Omental fat pad (tissue), 4 donors: ENCODE measurements at places on chromosomes 7 and 10. TPM values are rescaled to one million over a fixed set of nuclear protein-coding genes. Genes with fewer than 3 reads are reported as not detected.

GRCh38 chr10:89281606-89282395 is 20.0 kb upstream of the IFIT2 start:
- no peak for DNase-seq

- no peak for DNase-seq
Observed at GRCh38 chr7:54843841-54844355, 84.9 kb upstream of the SEC61G start.

DNA sequence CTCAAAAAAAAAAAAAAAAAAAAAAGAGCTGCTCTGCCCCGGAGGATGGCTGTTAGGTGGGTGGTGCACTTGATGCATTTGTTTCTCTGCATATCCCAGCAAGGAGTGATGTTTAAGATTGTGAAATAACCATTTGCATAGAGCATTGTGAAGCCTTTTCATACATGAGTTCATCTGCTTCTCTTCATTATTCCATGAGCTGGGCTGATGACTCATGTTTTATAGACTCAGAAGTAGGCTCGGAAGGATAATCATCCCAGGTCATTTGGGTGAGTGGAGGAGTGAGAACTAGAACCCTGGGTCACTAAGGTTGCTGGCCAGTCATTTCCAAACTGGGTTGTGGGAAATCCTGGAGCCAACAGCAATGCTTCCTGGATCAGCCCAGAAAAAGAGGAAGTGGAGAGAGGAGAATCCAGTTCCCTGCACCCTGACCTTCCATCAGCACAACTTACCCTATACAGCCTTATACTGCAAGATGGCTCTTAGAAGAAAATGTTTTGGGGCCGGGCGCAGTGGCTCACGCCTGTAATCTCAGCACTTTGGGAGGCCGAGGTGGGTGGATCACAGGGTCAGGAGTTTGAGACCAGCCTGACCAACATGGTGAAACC is 45.3 kb downstream of the TACC2 start:
- DNase-seq, result no peak

- DNase-seq, result no peak
Observed at GRCh38 chr7:15885678-15886077, 199.2 kb upstream of the MEOX2 start.

The TMEM140 gene
- 85.1 TPM for total RNA-seq

GRCh38 chr10:49621561-49621960 is 7.7 kb downstream of the CHAT start:
- DNase-seq, result no peak

GRCh38 chr10:12165999-12166775 is 29.5 kb downstream of the NUDT5 start:
- DNase-seq, result no peak

- DNase-seq, result no peak
Observed at GRCh38 chr10:107616031-107616430, 451.5 kb upstream of the SORCS1 start.

- DNase-seq, result no peak
Observed at GRCh38 chr7:92749832-92750446, 86.4 kb downstream of the CDK6 start.

DNA sequence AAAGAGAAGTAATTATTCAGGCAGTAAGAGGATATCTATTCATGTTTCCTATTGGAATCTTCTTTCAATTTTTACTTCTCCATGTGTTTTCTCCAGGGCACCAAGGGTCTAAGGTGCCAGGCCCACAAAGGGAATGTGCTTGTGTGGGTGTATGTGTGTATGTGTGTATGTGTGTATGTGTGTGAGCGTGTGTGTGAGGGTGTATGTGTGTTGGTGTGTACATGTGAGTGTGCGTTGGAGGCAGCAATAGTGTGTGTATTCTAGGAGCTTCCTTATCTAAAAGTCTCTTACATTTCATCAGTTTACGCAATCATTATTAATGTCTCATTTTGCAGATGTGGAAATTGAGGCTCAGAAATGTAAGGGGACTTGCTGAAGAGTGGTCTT is 28.3 kb downstream of the RAMP3 start:
- no peak for DNase-seq

GRCh38 chr7:27611059-27611458 is 51.6 kb downstream of the HIBADH start:
- no peak for DNase-seq

The SCRN1 gene
- total RNA-seq, result 19.7 TPM

The GPR85 gene
- 1.8 TPM for total RNA-seq

The AKR1C8 gene
- total RNA-seq, result not detected

DNA sequence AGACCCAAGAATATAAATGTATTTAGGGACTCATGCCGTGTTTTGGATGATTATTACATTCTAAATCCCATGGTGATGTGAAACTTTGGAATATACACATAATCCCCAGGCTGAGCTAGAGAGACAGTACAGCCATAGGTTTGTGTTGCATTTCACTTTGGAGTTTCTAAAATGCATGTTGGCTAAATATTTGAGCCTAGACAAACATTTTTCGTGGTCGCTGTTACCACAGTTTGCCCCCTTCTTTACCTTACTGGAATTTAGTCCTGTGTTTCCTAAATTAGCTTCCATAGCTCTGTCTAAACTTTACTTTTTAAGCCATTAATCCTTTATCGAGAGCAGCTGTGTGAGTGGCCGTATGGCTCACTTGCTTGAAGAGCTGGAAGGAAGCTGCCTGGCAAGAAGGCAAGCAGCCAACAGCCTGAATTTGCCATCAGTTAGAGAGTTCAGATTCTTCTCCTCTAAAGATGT is 192.0 kb downstream of the BICC1 start:
- DNase-seq, result no peak

DNA sequence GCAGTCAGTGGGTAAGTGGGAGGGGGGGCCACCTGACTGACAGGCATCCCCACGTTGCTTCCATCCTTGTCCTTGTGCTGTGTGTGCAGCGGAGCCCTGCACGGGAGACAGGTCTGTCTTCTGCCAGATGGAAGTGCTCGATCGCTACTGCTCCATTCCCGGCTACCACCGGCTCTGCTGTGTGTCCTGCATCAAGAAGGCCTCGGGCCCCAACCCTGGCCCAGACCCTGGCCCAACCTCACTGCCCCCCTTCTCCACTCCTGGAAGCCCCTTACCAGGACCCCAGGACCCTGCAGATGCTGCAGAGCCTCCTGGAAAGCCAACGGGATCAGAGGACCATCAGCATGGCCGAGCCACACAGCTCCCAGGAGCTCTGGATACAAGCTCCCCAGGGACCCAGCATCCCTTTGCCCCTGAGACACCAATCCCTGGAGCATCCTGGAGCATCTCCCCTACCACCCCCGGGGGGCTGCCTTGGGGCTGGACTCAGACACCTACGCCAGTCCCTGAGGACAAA is 24.8 kb downstream of the TBATA start:
- no peak for DNase-seq

- DNase-seq, result peak; percentile 19
Observed at GRCh38 chr7:155208681-155209477, 88.8 kb upstream of the INSIG1 start.

DNA sequence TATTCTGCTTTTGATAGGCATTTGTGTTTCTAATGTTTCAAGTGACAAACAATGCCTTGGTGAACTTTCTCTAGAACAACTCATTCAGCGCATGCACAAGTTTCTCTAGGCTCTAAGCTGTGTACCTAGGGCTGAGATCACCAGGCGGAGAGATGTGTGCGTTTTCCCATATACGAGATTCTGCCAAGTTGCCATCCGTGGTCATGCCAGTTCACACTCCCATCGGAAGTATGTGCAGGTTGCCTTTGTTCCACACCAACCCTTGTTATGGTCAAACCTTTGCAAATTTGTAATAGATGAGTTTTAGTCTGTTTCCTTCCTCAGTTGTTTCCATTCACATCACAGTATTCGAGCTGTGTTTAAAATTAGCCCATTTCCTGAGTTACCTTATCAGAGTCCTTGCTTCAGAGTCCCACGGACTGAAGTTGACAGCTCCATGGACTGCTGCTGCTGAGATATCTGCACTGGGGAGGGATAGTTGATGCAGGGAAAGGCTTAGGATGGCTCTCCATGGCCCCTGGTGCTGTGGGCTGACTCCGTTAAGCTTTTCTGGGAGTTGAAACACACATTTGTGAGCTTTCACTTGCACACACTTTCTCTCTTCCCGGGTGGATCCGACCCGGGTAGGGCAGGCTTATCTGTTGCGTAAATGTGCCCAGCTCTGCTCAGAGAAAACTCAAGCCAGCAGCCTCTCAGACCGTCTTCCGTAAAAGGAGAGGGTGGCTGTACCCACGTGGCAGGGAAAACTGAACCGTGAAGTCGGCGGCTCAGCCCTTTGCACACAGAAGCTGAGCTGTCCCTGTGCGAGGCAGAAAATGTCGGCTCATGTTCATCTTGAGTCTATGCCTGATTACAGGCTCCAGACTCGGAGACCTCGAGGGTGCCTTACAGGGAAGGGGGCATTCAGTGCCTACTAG is 49.4 kb downstream of the HK1 start:
- DNase-seq, result no peak

DNA sequence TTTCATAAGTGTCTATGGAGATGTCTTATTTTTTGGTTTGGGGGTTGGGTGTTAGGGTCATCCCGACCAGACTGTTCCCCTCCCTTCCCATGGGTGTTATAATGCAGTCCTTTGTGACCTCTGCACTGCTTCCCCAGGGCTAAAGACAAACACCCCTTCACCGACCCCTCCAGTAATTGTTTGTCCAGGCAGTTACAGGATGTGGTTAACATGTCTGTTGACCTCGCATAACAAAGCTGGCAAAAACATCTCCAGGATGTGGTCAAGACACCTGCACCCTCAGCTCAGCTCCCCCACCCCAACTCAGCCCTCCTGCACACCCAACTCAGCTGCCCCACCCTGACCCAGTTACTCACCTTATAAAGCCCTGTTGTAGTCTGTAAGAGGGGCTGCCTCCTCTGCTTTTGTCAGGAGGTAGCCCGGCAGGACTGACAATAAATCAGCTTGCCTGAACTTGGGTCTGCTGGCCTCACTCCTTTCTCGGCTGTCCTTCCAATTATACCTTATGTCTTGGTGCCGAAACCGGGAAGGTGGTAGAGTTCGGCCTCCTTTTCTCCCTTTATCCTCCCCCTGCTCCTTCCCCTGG is 102.2 kb downstream of the ZNF92 start:
- DNase-seq, result no peak
